ENCODE measurements at places on chromosomes 13 and 19. TPM values are rescaled to one million over a fixed set of nuclear protein-coding genes. Genes with fewer than 3 reads are reported as not detected.

Gene TUBB4A
- total RNA-seq: not detected

Gene LRRC25
- total RNA-seq: not detected

Gene LHB
- total RNA-seq: 0.68 TPM

Gene FCER2
- total RNA-seq: not detected

Gene ZNF844
- 5.2 TPM for total RNA-seq

Gene KIR3DL1
- not detected for total RNA-seq

Gene NXNL1
- not detected for total RNA-seq

All from RPMI7951 (cell line).